HFFc6 (cell line): ENCODE measurements at places on chromosomes 7 and 10.

GRCh38 chr7:22584179-22584578 is 84.2 kb upstream of the STEAP1B start:
- DNase-seq = no peak

DNA sequence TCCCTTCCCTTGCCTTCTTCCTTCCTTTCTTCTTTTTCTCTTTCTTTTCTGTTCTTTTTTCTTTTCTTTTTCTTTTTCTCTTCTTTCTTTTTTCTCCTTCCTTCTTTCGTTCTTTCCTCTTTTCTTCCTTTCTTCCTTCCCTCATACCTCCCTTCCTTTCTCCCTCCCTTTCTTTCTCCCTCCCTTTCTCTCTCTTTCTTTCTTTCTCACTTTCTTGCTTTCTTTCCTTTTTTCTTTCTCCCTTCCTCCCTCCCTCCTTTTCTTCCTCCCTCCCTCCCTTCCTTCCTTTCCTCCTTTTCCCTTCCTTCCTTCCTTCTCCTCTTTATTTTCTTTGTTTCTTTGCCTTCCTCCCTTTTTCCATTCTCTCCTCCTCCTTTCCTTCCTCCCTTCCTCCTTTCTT is 96.3 kb downstream of the POM121L12 start:
- DNase-seq = no peak

- DNase-seq = no peak
These were observed 78.2 kb upstream of the CHST15 start for GRCh38 chr10:124171561-124171960.

DNA sequence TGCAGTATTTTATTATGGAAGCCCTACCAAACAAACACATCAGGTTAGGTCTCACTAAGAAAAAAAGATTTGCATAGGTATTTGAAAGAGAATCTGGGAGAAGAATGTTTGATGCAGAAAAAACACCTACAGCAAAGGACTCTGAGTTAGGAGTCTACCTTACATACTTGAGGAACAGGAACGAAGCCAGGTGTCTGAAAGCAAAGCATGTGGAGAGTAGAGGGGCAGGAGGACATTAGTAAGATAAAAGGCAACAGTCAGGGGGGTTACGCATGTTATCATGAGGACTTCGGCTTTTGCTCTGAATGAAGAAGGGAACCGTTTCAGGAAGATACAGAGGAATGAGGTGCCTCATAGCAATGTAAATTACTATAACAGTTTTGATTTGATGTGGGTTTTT is 87.9 kb upstream of the PTER start:
- DNase-seq = no peak

GRCh38 chr7:28163949-28164348 is 16.6 kb downstream of the JAZF1 start:
- no peak for DNase-seq
